Epithelial cell of prostate (primary cell): ENCODE measurements at places on chromosomes 1 and 21.

- DNase-seq: no peak
Observed at GRCh38 chr1:12400027-12400693, 170.3 kb downstream of the VPS13D start.

GRCh38 chr1:95532335-95532734 lies 298.3 kb downstream of the RWDD3 start:
- no peak for DNase-seq

DNA sequence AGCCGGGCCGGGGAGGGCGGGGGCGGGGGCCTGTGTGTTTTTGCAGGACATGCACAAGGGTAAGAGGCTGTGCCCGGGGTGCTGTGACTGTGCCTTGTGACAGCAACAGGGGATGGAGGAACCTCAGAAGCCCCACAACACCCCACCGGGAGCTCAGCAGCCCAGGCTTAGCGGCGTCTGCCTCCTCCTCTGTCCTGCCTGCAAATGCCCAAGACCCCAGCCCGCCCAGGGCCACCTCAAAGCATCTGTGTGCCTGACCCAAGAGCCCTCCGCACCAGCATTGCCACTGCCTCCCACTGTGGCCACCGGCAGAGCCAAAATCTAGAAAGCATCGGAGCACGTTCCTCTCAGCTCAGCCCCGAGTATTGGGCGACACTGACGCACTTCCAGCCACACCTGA lies 2.7 kb upstream of the ACTRT2 start:
- no peak for DNase-seq

GRCh38 chr1:39995973-39996393 lies 41.0 kb downstream of the MFSD2A start:
- DNase-seq: no peak

DNA sequence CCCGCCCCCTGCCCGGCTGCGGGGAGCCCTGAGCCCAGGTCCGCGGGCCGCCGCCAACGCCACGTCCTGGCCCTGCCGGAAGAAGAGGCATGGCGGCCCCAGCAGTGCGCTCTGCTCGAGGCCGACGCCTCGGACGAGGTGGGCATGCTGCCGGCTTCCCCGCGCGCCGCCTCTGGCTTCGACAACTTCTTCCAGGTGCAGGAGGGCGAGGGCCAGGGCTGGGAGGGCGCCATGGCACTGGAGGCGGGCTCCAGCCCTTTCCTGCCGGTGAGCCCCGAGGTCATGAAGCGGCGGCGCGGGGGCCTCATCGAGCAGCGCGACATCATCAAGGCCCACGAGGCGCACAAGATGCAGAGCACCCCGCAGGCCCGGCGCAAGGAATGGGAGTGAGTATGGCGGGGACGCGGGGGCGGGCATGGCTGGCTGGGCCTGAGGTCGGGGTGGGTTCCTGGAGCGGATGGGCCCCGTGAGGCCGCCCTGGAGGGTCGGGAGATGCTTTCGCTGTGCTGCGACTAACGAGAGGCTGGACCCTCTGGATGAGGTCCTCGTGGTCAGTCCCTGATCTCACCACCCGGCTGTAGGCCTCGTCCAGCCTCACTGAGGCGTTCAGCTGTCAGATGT lies 70.0 kb upstream of the CACNA1E start:
- no peak for DNase-seq

GRCh38 chr1:33379631-33380354 lies 51.1 kb downstream of the PHC2 start:
- no peak for DNase-seq

- DNase-seq: no peak
Observed at GRCh38 chr1:220783453-220783852, 3.3 kb upstream of the MTARC1 start.

- DNase-seq: no peak
Observed at GRCh38 chr1:160646711-160647328, at the start of gene SLAMF1. TSS of gene SLAMF1 (minus strand) at chr1:160647044. CDS start at chr1:160646945, 99 bp downstream.

GRCh38 chr1:243394601-243395464 lies 139.0 kb downstream of the SDCCAG8 start:
- DNase-seq: no peak

GRCh38 chr1:94702442-94702815 lies 117.7 kb upstream of the SLC44A3 start:
- no peak for DNase-seq

GRCh38 chr21:15009837-15010363 lies 54.9 kb downstream of the NRIP1 start:
- DNase-seq: no peak

DNA sequence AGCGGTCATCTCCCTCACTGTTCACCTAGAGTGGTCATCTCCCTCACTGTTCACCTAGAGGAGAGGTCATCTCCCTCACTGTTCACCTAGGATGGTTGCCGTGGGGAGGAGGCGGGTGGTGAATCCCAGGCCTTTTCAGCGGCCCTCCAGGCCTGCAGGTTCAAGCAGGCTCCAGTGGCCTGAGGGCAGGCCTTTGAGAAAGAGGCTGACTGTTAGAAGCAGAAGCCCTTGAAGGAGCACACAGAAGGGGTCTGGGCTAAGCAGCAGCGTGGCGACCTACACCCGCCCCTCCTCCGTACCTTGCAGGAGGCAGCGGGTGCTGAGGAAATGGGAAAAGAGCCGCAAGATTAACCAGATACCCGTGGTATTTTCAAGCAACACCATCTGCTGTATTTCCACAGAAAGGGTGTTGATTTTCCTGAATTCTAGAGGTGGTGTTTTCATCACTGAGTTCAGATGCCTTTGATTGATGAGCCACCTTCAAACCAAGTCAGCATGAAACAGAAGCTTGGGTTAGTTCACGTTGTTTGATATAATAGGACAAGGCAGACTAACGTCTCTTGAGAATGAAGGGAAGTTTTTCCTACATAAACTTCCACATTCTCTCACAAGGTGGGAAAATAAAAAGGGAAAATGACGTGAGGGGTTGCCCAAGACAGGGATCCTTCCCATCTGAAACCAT lies 289.5 kb downstream of the KIF26B start:
- DNase-seq: no peak

DNA sequence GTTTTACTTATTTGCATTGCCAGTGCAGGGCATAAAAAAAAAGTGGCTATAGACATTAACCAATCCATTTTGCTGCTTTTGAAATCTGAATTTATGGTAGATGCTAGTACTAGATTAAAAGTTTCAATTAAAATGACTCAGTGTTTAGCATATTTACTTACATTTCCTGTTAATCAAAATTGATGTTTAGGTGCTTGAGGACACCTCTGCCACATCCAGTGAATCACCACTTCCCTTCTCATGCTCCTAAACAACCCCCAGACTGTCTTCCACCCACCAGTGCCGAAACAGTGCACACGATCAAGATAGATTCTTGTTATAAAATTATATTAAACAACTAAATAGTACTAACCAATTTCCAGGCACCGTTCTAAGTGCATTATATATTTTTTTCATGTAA lies 32.7 kb downstream of the HSD17B7 start:
- DNase-seq: no peak

- no peak for DNase-seq
Observed at GRCh38 chr1:175735144-175735543, 8.3 kb downstream of the TNR start.

DNA sequence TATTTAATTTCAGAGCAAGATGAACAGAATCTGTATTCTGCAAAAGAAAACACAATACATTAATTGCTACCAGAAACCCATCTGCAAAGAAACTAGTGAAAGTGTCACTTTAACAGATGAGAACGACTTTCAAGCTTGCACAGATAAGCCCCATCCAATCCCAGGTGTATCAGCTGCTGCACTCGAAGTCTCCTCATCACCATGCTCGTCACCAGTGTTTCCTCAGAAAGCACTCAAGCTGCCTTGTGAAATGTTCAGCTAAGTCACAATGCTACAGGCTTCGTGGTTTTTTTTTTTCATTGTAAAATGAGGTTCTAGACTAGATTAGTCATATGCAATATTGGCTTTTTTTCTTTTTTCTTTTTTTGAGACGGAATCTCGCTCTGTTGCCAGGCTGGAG lies 3.3 kb upstream of the TOMM20 start:
- no peak for DNase-seq

DNA sequence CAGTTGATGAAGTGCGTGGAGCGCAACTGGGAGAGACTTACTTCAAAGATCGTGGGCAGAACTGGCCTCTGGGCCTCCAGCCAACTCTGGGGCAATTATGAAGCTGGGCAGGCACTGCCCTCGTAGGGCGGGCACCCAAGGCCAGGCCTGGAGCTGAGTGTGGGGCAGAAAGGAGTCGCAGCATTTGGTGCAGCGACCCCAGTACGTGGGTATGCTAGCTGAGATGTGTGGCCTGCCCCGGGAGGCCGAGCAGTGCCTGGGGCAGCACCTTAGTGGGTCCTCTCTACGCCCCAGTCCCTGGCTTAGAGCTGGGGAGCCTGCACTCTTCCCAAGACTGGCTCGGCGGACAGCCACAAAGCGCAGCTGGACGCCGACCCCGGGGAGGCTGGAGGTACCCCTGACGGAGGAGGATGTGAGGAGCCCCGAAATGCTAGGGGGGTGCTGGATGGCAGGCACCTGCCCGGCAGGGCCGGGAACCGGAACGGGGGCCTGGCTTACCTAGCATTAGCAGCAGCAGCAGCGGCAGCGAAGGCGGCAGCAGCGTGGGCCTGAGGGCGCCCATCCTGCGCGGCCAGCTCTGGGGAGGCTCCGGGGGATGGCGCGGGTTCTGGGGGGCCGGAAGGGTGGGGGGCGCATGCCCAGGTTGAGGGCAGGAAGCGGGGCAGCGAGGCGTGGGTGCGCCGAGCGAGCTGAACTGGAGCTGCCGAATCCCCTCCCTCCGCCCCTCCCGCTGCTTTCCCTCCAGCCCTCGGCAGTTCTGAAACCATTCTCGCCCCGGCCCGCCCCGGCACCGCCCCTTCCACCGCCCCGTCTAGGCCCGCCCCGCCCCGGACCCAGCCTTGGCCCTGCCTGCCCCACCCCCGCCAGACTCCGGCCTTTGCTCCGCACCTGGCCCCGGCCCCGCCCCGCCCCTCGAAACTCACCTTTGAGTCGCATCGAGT lies at the start of gene IGSF8:
IGSF8 (minus strand) TSS at position 709 of the 941 bp plus-strand sequence; CDS start at position 562, 147 bp downstream.
- DNase-seq: peak; percentile 22
